Foreskin fibroblast (primary cell): ENCODE measurements at places on chromosomes 16 and 17.

DNA sequence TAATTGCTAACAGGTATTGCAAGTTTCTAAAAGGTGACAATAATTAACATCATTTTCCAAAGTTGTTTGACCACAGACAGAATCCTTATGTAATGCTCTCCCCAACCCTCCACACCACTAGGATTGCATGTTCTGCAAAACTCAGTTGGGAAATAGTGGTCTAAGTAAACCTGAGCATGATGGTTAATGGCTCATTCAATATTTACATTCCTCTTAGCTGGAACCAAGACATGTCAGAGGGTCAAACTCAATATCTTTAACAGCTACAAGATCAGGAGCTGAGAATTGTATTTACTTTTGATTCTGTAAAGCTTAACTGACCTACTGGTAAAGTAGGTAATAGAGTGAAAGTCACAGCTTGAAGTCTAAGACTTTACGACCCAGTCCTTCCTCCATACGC lies 10.2 kb downstream of the MFSD6L start:
- no peak for DNase-seq

DNA sequence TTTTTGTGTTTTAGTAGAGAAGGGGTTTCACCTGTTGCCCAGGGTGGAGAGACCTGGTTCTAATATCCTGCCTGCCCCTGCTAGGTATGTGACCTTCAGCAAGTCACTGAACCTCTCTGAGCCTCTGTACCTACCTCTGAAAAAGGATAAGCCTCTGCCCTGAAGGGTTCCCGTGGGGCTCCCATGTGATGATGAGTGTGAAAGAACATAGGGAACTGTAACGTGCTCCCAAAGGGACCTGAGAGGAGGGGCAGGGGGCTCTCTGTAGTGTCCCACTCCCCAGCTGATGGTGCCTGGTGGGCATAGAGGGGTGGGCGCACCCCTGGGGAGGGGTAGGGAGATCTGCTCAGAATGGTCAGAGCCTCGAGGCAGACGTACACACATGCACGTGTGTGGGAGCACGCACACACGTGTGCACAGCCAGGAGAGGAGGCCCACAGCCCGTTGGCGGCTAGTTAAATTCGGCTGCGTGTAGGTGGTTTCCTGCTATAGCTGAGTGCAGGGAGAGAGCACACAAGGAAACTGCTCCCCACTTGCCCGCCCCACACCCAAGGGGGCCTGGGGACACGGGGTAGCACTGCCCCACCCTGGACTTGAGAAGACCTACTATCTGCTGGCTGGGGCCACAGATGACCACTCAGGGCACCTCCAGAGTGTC lies 6.7 kb downstream of the KCNH4 start:
- no peak for DNase-seq

DNA sequence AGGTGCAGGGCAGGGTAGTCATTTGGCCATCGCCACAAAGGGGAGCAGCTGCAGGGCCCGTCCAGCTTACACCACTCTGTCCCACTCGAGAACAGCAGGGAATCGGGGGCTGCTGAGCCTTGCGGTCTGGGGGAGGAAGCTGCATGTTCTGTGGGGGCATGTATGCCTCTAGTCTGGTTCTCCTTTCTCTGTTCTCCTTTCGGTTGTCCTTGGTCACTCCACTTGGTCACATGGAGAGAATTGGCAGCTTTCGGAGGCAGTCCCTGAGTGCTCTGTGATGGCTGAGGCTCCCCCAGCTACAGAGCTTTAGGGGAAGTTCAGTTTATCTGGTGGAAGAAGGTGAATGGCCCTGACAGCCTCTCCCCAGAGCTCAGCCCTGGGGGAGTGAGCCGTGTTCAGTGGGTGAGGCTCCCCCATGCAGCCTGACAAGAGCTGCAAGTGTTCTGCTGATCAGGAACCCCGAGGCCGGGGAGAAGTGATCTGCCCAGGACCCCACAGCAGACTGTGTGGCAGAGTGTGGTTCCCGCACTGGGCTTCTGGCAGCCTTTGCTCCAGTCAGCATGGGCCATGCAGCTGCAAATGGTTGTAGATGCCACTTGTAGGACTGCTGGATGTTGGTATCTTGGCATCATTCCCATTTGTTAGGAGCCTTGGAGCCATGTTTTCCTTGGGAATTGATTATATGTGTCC lies 22.3 kb upstream of the SMPD3 start:
- no peak for DNase-seq

- DNase-seq = peak; percentile 75
Observed at GRCh38 chr16:53055541-53056391, 975 bp downstream of the CHD9 start.

DNA sequence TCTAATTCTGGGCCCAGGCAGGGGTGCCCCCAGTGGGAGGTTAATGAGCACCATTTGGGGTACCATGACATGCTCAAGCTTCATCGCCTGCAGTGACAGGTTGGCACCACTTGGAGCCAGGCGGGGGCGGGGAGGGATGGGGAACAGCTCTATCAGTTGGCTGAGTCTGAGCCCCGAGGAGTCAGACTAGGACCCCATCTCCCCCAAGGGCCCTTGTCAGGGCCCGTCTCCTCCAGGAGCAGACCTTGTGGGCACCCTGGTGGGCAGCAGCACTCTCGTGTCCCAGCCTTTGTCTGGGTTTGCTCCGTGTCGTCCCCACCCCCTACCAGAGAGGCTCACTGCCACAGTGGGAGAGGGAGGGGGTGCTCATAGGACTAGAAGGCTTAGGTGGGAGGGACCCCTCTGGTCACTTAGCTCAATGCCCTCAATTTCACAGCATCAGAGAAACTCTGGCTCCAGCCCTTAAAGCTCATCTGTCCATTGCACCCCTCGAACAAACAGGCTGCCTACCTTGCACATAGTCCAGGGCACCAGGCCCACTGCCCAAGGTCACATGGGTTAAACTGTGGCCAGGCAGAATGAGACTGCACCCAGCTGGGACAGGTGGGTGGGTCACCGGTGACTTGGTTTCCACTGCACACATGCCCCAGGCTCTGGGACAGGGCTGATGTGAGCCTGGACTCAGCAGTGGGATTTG lies 4.1 kb downstream of the PPP1R9B start:
- no peak for DNase-seq

GRCh38 chr17:17305281-17305801 lies 2.2 kb downstream of the NT5M start:
- no peak for DNase-seq

DNA sequence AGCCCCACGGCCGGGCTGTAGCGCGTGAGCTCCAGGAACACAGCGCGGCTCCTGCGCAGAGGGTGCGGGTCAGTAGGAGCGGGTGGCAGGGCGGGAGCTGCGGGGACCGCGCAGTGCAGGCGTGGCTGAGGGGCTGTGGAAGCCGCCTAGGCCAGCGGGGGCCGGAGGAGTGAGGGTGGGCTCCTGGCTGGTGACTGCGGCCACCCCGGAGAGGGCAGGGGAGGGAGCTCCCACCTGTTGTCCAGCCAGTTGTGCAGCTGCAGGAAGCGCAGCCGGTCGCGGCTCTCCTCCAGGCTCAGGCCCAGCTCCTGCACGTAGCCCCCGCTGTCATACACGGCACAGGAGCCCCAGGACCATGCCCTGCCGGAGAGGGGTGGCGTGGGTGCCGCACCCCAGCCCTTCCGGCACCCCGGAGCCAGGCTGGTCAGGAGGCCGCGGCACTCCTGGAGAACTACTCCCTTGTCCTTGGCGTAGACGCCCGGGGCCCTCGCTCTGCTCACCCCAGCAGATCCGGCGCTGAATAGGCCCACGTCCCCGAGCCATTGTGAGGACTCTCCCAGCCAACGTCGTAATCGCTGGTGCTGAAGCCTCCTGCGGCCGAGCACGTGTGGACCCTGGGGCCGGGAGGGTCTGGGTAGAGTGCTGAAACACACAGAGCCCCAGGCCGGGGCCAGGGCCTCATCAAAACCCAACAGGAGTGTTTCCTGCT lies 43.9 kb downstream of the TSC2 start:
- no peak for DNase-seq

DNA sequence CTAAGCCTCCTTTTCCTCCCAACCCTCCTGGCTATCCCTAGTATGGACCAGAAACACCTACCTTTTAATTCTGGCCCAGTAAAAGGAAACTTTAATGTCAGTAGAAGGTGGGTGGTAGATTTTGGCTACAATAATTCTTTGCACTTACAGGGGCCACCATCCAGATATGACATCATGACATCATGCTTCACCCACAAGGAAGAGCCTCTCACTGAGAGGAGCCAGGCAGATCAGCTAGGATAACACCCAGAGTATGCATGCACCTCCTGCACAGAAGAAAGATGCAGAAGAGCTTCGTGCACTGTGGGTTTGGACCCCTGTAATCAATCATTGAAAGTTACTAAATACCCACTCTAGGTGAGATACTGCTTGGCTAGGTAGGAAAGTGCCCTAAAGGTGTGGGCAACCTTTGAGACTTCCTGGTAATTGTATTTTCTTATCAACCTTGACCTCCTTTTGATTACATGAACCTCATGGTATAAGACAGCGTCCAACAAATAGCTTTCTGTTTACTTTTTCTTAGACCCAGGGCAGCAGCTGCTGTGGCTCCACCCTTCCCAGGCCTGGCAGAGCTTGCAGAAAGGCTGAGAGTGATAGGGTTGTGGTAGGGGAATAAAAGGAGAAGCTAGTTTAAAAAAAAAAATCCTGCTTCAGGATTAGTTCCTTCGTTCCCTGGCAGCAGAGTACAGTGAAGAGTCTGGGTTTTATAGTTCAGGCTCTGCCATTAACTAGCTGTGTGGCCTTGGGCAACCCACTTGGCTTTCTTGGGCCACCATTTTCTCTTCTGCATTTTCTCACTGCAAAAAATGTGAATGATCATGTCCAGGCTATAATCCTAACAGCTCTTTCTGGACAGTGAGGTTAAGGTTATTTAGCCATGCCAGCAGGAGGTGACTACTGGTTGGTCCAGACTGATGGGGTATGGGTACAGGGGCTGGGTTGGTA lies 6.2 kb downstream of the MAP3K14 start:
- DNase-seq = no peak

GRCh38 chr16:83475108-83475507 lies 332.7 kb upstream of the HSBP1 start:
- no peak for DNase-seq

DNA sequence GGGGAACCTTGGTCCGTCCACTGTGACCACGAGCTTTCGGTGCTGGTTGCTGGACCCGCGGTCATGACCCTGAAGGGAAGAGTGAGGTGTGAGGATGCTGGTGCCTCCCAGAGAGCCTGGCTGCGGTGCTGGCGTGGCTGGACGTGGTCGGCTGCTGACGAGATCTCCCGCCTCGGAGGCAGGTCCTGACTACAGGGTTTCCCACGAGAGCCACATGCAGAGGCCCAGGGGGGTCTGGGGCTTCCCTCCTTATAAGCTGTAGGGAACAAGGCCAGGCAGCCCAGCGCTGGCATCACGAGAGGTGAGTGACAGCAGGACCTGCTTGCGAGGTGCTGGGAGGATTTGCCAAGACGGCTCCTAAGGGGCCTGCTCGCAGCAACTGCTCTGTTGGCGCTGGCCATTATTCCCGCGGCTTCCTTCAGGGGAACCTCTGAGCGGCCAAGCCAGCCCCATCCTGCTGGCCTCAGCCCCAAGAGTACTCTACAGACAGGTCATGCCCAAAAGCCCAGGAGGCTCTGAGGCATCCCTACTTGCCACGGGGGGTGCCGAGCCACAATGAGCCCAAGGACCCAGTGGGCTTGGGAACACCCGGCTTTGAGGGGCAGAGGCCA lies 134.8 kb downstream of the FOXL1 start:
- DNase-seq = no peak
